NCI-H524 treated with DMSO at 0.1 percent for 48 hours (cell line): ENCODE measurements at places on chromosomes 6 and 20.

- DNase-seq: no peak
Observed at GRCh38 chr6:111198841-111199240, 111.5 kb downstream of the SLC16A10 start.

GRCh38 chr6:40928307-40928706 is 110.7 kb downstream of the UNC5CL start:
- no peak for DNase-seq

GRCh38 chr6:155628306-155628705 is 172.7 kb upstream of the NOX3 start:
- DNase-seq: no peak

- no peak for DNase-seq
Observed at GRCh38 chr6:64782877-64783276, 924.1 kb downstream of the EYS start.

DNA sequence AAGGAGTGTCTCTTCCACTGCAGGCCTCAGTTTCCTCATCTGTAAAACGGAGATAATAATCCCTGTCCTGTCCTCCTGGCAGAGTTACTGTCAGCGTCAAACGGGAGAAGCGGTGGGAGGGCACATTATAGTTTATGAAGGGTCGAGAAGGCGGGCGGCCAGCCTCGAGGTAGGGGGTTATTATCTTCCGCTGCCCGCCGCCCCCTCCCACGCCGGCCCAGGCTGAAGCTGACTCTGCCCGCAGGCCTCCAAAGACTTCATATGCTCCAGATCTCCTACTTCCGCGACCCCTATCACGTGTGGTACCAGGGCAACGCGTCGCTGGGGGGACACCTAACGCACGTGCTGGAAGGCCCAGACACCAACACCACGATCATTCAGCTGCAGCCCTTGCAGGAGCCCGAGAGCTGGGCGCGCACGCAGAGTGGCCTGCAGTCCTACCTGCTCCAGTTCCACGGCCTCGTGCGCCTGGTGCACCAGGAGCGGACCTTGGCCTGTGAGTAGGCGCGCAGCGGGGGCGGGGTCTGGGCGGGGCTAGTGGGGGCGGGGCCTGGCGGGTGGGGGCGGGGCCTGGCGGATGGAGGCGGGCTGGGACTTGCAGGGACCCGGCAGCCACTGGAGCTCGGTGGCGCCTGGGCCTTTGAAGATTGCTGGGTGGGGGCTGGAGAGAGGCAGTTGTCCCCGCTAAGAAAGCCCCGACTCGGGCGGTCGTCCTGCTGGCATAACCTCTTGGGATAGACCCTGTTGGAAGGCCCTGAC is 2.8 kb downstream of the PROCR start:
- no peak for DNase-seq

- peak; percentile 42 for DNase-seq
Observed at GRCh38 chr6:17392978-17393891, at the start of gene CAP2. Gene CAP2 (plus strand): TSS chr6:17393595. CDS start chr6:17421556, 27,961 bp downstream.

DNA sequence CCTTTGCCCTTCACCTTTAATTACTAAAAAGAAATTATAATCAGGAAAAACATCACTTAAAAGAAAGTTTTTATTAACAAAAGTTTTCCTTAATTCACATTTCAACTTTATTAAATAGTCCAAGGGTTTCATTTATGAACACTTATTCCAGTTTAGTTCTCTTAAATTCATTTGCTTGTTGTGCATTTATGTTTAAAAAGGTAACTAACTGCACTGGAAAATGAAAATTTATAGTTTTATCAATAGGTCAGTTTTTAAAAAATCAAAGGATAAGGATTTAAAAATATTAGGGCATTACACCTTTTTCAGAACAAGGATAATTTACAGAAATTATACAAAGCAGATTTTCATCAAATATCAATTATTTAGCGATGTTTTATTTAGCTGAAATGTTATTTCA is 958 bp upstream of the ATP5F1E start:
- no peak for DNase-seq

- no peak for DNase-seq
Observed at GRCh38 chr6:29737707-29738630, 14.7 kb downstream of the HLA-F start.

DNA sequence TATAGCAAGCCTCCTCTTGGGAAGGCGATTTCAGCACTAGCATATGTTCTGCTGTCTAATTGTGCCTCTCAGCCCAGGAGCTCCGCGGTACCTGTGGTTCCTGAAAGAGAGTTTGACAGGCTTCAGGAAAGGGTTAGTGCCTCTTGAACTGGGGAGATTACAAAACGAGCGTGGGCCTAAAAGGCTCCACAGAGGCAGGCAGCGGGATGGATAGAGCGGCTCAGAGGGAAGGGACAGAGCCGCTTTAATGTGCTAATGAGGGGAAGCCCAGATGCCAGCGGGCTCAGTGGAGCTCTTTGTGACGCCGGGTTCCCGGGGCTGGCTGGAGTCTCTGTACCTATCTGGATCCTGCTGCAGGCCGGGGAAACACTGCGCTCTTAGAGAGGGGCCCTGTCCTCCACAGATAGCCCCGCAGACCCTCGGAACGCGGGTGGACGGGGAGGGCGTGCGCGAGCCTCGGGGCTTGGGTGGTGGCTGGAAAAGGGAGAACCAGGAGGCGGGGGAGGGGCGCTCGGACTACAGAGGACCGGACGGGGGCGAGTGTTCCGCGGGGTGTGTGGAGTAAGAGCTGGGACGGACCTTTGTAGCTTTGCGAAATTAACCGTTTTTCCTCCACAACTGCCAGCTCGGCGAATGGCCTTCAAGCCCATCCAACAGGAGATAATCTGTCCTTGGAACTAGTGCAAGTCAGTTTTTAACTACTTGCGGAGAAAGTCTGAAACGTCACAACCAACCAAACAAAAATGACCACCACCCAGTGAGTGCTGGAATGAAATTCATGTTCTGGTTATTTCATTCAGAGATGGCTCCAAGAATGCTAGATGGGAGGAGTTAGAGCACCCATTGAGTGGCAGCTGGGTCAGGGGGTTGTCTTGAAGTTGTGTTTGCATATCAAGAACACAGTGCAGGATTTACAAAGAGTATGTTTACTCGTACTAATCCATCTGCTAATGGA is 13.0 kb downstream of the SLC35F1 start:
- peak; percentile 40 for DNase-seq

DNA sequence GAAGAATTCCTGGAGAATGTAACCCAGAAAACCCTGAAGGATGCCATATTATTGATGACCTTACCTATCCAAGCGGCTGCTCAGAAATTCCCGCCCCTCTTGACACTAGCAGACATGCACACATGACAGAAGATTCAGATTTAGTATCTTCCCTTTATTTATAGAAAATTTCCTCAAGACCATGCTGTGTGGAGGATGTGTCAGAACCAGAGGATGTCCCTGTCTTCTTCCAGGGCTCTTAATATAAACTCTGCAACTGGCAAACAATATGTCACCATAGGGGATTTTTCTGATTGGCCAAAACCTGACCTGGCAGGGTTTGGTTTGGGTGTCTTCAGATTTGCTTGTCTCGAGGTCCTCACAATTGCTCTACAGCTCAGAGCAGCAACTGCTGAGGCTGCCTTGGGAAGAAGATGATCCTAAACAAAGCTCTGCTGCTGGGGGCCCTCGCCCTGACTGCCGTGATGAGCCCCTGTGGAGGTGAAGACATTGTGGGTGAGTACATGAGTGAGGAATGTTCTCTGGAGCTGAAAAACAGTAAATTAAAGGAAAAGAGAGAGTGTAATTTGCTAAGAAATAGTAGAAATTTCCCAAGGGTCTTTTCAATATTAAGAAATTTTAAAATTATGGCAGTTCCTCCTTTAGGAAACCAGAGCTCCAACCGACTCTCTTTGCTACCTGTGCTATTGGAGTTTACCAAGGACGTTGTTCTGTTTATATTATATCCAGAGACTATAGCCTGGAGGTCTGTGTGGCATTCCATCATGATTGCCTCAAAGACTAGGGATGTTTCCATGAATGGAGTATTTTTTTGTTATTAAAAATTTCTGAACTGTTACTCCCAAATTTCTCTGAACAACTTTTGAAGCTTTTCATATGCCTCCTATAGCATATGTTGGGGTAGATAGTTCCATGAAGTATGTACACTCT is at the start of gene HLA-DQA2:
Gene HLA-DQA2, plus strand, starts transcription at position 361 of the 930 bp plus-strand sequence. Its CDS starts 53 bp downstream, at position 414.
- no peak for DNase-seq

- no peak for DNase-seq
Observed at GRCh38 chr20:16434062-16434664, 139.1 kb downstream of the KIF16B start.

DNA sequence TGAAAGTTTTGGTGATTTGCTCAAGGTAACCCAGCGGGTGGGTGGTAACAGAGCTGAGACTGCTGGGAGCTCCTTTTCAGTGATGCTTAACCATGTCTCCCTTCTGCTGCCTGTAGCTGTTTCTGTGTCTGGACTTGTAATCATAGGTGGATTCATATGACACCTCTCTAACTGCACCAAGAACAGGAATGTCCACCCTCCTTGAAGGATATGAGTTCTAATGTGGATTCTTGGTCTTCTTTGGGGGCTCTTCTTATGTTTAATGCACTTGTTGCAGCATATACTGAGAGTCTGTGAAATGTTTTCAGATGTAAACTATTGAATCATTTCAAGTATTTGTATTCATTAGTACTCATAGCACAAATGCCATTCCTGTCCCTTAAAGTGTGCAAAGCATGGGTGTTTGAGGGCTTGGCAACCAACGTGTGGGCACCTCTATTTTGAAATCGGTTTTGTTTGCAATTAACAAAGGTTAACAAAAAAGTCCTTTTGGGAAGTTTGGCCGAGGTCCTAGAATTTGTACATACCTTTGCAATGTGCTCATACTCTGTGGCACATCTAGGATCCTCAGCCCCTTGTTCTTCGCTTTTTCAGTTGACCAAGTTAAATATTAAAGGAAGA is 138.0 kb downstream of the SOX4 start:
- DNase-seq: no peak

- DNase-seq: no peak
Observed at GRCh38 chr20:50092436-50092835, 20.5 kb downstream of the UBE2V1 start.

DNA sequence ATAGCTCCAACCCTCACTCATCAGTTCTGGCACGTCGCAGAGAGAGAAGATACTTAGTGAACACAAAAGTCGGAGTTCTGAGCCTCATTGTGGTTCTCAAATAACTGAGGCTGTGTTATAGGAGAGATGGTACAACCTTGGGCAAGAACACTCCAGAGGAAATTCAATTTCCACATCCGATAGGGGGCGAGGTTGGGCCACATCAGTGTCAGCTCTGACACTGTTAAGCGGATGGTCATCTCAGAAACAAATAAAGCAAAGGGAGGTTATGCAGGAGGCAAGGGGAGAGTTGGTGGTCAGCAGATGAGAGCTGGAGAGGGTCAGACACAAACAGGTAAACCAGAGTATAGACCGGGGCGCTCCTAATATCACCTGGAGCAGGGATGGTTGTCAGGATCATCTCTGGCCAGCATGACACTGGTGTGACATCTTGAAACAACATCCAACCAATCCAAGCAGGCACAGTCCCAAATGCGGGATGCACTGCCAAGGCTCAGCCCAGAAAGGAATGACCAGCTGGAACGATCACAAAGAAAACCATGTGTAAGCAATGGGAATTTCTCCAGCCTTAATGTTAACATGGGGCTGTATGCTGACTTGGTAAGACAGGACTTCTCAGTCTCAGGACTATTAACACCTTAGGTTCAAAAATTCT is 331.8 kb downstream of the HACE1 start:
- no peak for DNase-seq

- peak; percentile 65 for DNase-seq
Observed at GRCh38 chr6:151240036-151240685, 394 bp downstream of the AKAP12 start.

GRCh38 chr6:119148098-119148824 is 69.8 kb upstream of the FAM184A start:
- no peak for DNase-seq

DNA sequence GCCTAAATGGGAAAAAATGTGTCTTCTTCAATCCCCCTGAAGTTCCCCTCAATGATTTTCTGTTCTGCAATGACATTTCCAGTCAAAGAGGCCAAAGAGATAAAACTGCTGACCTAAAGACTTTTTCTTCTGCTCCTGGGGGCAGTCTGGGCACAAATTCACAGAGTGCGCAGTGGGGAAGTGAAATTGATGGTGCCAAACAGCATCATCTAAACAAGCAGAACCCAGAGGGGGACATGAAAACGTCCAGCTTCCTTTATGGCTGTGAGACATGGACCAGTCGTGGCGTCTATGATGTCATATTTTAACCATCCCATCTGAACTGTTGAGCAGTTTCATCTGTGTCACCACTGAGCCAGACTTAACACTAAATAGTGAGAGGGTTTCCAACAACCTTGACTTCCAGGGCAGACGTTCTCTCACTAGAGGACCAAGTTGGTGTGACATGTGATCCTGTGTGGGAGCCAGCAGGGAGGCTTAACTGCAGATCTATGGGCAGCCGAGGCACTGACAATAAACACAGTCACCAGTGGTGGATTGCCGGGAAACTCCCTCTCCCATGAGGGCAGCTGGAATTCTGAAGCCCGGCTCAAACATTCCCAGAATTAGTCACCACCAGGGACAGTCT is 12.4 kb downstream of the SCML4 start:
- no peak for DNase-seq

DNA sequence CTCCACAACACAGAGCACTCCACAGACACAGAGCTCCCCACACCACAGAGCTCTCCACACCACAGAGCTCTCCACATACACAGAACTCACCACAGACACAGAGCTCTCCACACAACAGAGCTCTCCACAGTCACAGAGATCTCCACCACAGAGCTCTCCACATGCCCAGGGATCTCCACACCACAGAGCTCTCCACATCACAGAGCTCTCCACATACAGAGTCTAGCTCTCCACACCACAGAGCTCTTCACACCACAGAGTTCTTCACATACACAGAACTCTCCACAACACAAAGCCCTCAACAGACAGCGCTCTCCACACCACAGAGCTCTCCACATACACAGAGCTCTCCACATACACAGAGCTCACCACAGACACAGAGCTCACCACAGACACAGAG is 55.3 kb downstream of the ERMARD start:
- DNase-seq: no peak

GRCh38 chr6:155275808-155276480 is 12.1 kb downstream of the CLDN20 start:
- DNase-seq: no peak

- DNase-seq: no peak
Observed at GRCh38 chr6:6943421-6943820, 164.3 kb upstream of the RREB1 start.

DNA sequence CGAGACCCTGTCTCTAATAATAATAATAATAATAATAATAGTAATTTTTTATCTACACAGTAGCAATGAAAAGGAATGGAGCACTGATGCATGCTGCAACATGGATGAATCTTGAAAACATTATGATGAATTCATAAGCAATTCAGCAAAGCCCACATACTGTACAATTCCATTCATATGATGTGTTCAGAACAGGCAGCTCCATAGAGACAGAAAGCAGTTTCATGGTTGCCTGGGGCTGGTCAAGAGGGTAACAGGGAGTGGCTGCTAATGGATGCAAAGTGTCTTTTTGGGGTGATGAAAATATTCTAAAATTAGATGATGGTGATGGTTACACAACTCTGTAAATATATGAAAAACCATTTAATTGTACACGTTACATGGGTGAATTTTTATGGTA is 43.6 kb downstream of the SLC24A3 start:
- no peak for DNase-seq

- no peak for DNase-seq
Observed at GRCh38 chr6:13554929-13555333, 19.5 kb upstream of the SIRT5 start.
